ENCODE measurements at places on chromosomes 3 and 15.

GRCh38 chr3:128210711-128211110 is 57.4 kb downstream of the EEFSEC start:
- no peak for DNase-seq

DNA sequence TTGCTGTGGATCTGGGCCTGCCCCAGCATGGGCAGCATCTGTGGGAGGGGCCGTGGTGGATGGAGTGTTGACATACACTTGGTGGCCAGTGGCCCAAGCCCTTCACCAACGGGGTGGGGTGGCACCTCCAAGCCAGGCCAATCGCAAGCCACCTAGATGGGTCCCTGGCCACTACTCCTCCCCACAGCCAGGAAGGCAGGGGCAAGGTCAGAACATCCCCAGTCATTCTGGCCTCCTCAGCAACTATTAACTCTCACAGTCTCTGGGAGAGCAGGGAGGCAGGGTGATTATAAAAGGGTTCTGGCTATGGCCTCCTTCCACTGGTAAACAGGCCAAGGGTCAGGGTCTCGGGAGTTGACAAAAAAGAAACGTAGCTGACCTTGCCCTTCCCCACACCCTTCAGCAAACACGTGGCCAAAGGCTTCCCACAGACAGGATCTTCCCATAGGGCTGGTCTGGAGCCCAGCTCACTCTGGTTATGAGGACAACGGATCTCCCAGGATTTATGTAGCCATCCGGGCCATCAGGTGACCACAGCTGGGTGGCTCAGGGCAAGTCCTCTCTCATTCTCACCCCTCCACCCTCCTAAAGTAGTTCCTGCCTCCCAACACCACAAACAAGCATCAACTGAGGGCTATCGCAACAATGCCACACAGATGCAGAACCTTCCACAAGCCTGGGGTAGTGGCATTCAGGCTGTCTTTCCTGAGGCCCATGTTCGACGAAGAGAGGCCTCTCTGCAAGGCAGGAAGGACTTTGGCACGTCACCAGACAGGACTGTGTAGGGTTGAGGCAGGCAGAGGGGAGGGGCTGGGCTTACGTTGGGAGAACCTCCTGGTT is 18.9 kb downstream of the TLE3 start:
- no peak for DNase-seq

DNA sequence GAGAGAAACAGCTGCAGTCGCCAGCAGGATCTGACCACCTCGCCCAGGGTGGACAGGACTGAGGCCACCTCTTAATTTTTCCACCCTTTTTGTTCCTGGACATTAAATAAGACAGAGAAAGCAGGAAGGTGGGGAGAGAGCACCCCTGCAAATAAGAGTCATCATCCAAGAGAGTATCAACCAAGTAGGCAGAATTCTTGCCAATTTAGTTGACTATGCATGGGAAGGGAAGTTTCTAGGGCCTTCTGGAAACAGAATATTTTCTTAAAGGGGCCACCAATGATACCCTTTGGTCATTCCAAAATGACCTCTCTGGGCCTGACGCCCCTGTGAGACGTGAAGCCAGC is 136.2 kb downstream of the TJP1 start:
- DNase-seq = no peak

GRCh38 chr15:39854161-39854560 is 65.9 kb downstream of the GPR176 start:
- no peak for DNase-seq

- no peak for DNase-seq
Observed at GRCh38 chr3:127673191-127674100, 694 bp downstream of the ABTB1 start.

GRCh38 chr15:91956026-91956723 is 102.7 kb downstream of the SLCO3A1 start:
- DNase-seq = no peak

GRCh38 chr15:22925875-22926274 is 54.3 kb downstream of the CYFIP1 start:
- DNase-seq = no peak

DNA sequence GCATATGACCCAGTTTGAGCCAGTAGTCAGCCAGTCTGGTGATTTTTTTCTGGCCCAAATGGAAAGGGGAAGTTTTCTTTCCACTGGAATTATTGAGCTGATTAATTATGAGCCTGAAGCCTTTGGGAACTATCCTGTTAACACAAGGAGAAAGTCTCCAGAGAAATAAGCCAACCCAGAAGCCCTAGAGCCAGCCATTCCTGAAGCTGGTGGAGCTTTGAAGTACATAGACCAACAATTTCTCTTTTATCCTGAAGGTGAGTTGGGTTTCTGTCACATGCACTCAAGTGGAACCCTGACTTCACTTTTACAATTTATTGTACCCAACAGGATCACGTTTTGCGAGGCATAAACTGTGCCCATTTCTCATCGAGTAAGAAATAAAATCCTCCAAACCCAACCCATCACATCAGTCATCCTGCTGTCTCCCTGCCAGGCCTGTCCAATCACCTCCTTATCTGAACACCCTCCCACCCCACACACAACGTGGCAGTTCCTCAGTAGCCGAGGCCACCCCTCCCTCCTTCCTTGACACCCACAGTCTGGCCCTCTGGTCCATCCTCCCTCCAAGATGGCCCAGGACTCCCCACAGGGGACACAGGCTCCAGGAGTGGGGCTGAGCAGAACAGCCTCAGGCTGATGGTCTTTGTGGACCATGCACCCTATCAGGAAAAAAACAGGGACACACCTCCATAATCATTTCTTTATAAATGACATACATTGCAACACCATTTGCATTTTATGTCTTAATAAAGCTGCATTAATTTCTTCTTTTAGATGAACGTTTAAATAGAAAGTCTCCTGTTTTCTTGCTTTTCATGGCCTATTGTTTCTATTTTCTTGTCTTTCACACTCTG is 55.7 kb upstream of the GATA2 start:
- DNase-seq = no peak

GRCh38 chr3:59978979-59979378 is 929.2 kb upstream of the CFAP20DC start:
- DNase-seq = no peak

GRCh38 chr15:72078887-72079286 is 39.1 kb downstream of the MYO9A start:
- no peak for DNase-seq

- no peak for DNase-seq
Observed at GRCh38 chr3:73435055-73435454, 189.7 kb downstream of the PDZRN3 start.

DNA sequence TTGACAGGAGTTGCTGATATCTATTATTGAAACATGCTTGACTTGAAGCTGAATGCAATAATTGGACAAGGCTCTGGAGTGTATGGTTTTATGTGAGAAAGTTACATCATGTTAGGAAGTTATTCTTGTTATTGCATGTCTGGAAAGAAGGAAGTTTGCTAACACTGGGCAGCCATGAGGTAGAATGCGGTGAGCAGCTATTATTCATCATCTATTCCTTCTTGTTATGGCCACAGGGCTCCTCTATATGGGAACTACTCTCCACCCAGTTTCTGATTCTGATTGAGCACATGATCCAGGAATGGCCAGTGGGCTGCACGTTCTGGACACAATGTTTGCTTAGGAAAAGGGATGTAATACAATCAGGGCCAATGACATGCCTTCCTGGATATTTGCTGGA is 37.8 kb upstream of the SCN5A start:
- no peak for DNase-seq

GRCh38 chr3:16888785-16889607 is 4.2 kb downstream of the PLCL2 start:
- no peak for DNase-seq

DNA sequence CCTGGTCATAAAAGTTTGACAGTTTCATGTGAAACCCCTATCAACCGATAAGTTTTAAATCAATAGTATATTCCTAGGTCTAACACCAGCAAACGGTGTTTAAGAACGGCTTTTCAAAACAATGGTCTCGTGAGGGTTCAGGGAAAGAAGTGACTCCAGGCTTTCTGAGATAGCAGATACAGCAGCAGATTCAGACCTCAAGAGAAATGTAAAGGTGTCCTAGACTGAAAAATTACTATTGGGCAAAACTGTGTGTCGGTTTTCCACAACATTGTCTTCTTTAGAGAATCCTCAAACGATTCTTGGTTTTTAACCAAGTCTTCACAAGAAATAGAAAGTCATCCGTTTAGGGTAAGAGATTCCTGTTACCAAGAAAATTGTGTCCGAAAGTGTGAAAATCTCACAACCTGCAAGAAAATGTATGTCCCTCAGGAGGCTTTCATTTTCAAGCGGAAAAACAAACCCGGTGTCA is 1.2 kb downstream of the SETD2 start:
- no peak for DNase-seq

GRCh38 chr15:100341750-100342560 is at the start of gene ADAMTS17:
Gene ADAMTS17, minus strand, starts transcription at chr15:100341975. Its CDS starts 76 bp downstream, at chr15:100341899.
- DNase-seq = peak; percentile 18
